ENCODE measurements at places on chromosomes 6 and 20. TPM values are rescaled to one million over a fixed set of nuclear protein-coding genes. Genes with fewer than 3 reads are reported as not detected.

Gene PRKN
- 1.9 TPM for total RNA-seq

Gene RGS17
- 1.4 TPM for total RNA-seq

Gene NT5E
- total RNA-seq = 23.8 TPM

Gene PLN
- total RNA-seq = not detected

Gene CRIP3
- not detected for total RNA-seq

Gene SLC17A9
- 0.28 TPM for total RNA-seq

Gene SYCP2L
- total RNA-seq = 2.4 TPM

Gene HCK
- not detected for total RNA-seq

Gene TRPC4AP
- 54.8 TPM for total RNA-seq

Gene RPRD1B
- total RNA-seq = 32.5 TPM

Gene FOXC1
- total RNA-seq = 6.9 TPM

Gene GSTA3
- total RNA-seq = not detected

Gene SNAP91
- total RNA-seq = 0.07 TPM

Gene TRMT6
- 19.6 TPM for total RNA-seq

Gene C6orf52
- total RNA-seq = 1.4 TPM

Gene LRRC73
- total RNA-seq = 0.34 TPM

All from nasal cavity respiratory epithelium epithelial cell of viscerocranial mucosa (primary cell).